GM18507 (cell line): ENCODE measurements at places on chromosomes 2 and 18.

DNA sequence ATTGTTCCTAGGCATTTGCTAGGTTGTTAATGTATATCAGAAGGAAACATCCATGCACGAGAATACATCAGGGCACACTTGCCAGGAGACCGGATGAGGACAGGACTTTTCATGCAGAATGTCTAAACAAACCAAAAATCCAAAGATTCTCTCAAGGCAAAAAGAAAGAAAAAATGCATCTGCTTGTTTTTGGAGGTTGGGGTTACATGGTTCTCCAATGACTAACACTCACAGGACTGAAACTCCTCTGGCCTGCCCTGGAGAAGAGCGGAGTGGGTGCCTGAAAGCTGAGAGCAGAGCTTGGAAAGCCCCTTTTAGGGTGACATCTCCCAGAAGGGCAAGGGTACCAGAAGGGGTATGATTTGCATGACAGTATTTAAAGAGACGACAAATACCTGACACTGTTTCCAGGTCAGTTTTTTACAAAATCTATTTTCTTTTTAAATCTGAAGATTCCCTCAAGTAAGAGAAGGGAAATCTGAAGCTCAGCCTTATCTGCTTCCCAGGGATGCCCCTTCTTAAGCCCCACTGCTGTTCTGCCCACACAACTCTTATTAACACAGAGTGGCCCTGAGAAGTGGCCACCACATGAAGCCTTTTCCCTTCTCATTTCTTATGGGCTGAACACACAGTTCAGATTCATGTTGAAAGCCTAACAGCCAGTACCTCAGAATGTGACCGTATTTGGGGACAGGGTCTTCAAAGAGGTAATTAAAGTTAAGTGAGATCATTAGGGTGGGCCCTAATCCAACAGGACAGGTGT lies 216.4 kb downstream of the STK39 start:
- no peak for DNase-seq

DNA sequence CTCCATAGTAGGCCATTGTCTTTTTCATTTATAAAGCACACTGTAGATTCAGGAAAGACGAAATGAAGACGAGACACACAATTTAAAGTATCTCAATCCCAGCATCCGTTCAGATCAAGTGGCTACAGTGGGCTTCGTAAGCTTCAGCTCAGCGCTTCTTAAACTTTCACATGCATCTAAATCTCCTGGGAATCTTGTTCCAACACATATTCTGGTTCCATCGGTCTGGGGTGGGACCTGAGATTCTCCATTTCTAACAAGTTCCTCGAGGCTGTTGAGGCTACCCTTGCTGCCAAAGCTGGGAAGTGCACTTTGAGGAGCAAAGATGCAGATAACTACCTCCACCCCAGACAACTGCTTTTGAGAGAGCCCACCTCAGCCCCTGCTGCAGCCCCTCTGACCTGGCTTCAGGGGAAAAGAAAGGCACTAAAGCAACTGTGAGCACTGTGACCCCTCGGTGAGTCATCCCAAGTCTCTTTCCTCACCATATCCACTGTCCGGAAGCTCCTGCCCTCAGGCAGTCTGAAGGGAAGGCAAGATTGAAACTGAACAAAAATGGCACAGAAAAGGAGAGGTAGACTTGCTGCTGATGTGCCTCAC lies 201.1 kb upstream of the FBXO11 start:
- no peak for DNase-seq

DNA sequence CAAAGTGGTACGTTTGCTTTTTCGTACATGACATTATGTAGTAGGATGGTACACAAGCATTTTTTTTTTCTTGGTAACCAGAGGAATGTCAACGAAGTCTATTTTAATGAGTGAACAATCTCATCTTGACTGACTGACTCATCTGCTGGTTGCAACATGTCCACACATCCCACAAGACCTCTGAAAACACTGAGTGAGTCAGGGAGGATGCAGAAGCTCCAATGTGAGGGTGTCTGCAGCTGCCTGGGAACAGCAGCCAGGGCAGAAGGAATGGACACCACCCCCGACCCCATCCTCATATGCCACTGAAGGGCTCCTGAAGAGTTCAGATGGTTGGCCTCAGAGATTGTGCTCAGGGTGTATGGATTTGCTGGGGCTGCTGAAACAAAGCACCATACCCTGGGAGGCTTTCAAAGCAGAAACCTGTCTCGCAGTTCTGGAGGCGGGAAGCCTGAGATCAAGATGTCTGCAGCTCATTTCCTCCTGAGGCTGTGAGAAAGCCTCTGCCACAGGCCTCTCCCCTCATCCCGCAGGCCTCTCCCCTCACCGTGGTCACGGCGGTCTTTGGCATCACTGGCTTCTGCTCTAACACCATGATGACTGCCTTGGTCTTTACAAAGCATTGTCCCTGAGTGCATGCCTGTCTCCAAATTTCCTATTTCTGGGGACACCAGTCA lies 124.6 kb downstream of the LRATD1 start:
- DNase-seq, result no peak

GRCh38 chr2:235719146-235719942 lies 225.5 kb downstream of the AGAP1 start:
- no peak for DNase-seq

DNA sequence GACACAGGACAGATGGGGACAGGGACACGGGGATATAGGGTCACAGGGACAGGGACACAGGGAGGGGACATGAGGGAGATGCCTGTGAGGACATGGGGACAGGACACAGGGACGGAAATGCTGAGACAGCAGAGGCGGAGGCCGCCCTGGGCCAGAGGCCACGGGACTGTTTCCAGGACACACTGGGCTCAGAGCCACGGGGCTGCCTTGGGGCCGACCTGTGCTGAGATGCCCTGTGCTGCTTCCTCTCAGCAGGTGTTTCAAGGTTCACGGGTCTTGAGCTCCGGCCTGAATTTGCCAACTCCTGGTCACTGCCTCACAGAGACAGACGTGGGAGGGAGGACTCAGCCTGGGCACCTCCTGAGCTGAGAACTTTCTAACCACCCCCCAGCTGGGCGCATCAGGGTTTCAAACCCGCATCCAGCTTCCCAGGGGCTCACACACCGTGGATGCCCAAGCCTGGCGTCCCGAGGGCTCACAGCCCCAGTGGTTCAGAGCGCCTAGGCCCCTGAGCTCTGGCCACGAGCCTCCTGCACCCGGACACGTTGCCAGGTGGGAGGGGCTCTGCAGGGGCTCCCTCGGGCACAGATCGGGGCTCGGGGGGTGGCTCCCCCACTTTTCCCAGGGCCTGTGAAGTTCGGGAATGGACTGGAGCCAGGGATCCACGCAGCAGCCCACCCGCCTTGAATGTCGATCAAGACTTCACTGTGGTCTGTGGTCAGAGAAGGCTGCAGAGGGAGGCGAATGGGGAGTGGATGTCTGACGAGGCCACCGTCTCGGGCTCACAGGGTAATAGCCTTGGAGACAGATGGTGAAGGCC lies 64.1 kb downstream of the SLC66A2 start:
- DNase-seq, result no peak

DNA sequence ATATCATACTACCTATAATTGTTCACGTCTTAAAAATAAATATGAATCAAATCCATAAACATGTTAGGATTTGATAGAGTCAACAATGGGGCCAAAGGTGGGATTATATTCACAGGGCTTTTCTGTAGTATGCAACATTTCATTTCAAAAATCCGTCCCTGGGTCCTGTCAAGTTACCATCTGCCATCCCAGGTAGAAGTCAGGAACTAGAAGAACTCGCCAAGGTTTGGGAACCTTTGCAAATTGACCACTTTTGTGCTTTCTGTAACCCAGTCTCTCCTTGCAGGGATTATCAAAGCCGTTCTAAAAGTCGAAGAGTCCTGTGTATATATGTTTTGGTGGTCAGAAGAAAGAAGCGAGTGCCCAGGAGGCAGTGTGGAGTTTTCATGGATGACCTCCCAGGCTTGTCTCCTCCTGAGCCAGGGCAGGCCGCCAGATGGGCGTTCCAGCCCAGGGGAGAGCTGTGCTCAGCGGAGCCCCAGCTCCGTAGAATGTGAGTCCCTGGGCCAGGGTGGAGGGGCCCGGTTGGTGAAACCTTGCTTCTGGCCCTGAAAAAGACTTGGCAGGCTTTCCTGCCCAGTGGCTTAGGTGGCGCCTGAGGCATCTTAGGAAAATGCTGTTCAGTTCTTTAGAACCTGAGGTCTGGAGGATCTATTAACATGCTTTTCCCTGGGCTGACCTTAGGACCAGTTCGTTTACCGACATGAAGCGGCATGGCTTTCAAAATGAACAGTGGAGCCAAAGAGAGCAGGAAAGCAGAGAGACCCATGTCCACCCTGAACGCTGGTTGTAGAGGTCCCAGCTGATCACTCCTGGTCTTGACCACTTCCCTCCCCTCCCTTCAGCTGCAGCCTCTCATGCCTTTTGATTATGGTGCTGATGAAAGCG lies 69.2 kb downstream of the LONRF2 start:
- no peak for DNase-seq
